ENCODE measurements at places on chromosomes 11 and 22. TPM values are rescaled to one million over a fixed set of nuclear protein-coding genes. Genes with fewer than 3 reads are reported as not detected.

RAB36 gene
- total RNA-seq: 7.5 TPM

DNA sequence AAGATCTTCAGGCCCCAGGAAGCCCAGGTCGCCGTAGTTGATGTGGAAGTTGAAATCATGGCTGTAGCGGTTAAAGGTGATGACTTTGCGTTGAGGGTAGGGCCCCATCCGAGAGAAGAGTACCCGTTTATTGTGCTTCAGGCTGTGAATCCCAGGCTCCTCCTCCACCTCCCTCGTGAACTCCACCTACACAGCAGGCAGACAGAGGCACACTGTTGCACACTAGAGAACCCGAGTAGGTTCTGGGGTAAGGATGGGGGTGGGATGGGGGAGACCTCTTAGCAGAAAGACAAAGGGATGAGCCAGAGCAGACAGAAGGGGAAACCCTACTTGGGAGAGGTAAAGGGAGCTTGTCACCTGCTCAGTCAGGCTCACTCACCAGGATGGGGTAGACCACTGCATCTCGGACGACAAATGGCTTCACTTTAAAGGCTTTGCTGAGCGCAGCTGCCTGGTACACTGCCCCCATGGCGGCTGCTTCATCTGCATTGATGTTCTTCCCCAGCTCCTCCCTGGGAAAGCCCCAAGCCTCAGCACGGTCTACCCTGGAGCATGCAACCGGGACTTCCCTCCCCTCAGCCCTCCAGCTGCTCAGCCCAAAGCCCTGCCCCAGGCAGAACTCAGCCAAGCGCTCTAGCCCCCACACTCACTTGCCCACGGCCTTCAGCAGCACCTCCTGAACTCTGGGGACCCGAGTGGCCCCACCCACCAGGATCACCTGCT, 5.4 kb downstream of the HYOU1 start:
- DNase-seq: no peak

DNA sequence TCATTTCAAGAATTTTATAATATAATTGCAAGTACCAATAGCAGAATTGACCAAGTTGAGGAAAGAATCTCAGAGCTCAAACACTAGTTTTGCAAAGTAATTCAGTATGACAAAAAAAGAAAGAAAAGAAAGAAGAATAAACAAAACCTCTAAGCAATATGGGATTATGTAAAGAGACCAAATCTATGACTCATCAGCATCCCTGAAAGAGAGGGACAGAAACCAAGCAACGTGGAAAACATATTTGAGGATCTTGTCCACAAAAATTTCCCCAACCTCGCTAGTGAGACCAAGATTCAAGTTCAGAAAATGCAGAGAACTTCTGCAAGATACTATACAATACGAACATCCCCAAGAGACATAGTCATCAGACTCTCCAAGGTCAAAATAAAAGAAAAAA, 203.7 kb upstream of the DDI1 start:
- DNase-seq: no peak

GRCh38 chr22:47850644-47851151, 1088.2 kb downstream of the TBC1D22A start:
- no peak for DNase-seq

DNA sequence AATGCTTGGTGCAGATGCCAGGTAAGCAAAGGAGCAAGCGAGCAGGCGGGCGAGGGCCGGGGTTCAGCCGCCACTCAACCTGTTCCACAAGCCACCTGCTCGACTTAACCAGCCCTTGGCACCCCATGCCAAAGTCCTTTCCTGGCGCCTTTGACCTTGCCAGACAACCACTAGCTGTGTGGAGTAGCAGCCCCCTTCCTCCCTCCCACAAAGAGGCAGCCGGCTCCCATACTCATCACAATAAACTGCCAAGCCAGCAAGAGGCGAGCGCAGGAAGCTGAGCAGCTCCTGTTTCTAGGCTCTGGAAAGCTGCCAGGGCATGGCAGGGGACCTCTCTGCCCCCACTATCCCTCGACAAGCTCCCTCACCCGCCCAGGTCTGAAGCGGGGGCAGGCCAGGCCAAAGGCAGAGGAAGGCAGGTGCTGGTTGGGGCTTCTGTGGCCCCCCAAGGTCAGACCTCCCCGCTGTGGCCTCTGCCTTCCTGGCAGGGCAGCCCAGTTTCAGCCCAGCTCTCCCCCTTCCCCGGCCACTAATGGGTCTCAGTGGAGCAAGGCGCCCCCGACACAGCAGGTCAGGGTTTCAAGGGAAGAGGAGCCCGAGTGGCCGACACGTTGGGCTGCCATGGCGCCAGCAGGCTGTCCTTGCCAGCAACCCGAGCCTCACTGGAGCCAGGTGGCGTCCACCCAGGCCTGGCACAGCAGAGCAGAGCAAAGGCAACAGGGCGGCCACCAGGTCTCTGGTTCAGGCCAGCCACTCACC, 15.3 kb downstream of the MACROD1 start:
- DNase-seq: no peak

RIBC2 gene
- 0.22 TPM for total RNA-seq

GRCh38 chr22:42655693-42656092, 6.5 kb upstream of the CYB5R3 start:
- no peak for DNase-seq

DNA sequence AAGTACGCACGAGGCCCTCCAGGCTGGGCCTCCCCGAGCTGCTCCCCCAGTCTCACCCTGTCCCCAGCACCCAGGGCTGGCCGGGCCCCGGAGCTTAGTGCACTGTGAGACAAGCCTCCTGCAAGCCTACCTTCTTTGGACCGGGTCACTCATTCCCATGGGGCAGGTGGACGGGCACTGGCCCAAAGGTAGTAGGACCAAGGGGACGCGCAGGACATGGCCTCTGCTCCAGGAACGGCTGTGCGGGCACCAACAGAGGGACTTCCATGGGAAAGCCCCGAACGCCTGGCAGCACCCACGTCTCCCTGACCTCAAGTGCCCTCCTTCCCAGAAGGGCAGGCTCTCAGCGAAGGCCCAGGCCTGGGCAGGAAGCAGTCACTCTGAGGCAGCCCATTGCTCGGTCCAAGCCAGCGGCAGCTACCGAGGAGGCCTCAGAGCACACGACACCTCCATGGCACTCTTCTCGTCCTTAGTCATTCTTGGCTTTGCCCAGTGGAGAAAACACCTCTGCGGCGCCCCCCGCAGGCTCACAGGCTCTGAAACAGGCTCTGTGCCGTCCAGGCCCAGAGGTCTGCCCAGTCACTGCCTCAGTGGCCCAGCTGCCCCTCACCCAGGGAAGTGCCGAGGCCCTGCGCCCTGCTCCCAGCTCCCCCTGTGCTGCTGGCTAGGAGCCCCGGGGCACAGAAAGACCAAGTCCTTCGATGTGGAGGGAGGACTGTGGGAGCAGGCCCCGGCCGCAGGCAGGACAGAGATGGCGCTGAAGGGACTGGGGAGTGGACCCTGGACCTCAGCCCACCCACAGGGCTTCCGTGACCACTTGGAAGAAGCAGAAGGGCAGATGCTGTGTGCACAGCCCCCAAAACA, 3.8 kb downstream of the MOB2 start:
- DNase-seq: no peak

GRCh38 chr11:65524014-65524740, 706 bp upstream of the SCYL1 start:
- DNase-seq: peak; percentile 84

MGAT3 gene
- 56.5 TPM for total RNA-seq

GRCh38 chr11:65952052-65952521, 6.8 kb downstream of the TSGA10IP start:
- DNase-seq: no peak

DNA sequence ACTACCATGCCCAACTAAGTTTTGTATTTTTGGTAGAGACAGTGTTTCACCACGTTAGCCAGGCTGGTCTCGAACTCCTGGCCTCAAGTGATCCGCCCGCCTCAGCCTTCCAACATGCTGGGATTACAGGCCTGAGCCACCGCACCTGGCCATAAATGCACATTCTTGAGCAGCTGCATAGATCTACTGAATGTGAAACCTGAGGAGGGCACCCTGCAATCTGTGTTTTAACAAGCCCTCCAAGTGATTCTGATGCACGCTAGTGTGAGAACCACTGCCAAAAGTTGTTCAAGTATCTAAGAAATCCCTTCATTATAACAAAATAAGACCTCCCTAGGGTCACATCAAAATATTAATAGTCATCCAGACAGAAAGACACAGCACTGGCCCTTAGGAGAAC, 89.3 kb downstream of the RDX start:
- no peak for DNase-seq

- no peak for DNase-seq
These were observed 324.8 kb downstream of the MN1 start for GRCh38 chr22:27476729-27477128.

- no peak for DNase-seq
These were observed 639.1 kb downstream of the BRD1 start for GRCh38 chr22:49188591-49188990.

DNA sequence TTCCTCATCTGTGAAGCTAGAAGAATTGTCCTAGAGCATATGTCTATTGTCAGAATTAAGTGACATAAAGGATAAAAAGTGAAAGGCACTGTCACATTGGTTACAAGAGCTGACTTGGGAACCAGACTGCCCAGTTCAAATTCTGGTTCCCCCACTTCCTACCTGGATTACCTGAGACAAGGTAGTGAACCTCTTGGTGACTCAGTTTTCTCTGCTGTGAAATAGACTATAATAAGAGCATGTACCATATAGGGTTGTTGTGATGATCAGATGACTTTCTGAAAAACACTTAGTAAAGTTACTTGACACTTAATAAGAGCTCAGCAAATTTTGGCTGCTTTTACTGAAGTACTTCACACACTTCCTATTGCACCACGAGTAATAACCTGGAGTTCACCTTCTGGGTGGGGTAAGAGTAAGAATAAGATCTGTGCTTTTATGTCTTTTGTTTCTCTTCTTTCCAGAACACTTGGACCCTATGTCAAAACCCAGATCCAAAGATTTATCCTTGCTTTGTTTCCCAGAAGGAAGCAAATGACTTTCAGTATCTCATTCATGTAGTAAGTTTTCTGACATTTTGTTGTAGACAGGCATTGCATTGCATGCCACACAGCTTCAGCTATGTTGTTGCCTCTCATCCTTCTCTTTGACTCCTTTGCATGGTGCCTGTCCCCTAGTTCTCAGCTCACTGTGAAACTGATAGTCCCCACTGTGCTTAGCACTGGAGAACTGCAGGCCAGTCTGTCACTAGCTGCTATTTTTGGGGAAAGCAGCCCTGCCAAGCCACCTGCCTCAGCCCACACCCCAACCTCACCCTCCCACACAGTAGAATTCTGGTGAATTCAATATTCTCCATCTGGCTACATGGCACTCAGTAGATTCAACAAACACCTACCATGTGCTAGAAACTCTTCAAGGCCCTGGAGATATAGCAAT, 121.8 kb upstream of the POU2AF2 start:
- no peak for DNase-seq

GRCh38 chr11:41039592-41039991, 419.9 kb downstream of the LRRC4C start:
- no peak for DNase-seq

DNA sequence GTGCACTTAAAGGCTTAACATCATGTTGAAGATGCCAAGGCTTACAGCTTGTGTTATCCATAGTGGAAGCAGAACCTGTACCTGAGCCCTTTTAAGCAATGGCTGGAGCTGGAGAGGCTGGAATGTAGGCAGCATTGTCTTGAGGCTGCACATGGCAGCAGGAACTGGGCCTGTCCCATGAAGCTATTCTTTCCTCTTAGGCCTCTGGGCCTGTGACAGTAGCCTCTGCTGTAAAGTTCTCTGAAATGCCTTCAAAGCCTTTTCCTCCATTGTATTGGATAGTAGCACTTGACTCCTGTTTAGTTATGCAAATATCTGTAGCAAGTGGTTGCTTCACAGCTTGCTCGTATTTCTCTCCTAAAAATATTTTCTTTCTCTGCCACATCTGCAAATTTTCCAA, 127.4 kb upstream of the ANO5 start:
- DNase-seq: no peak

DNA sequence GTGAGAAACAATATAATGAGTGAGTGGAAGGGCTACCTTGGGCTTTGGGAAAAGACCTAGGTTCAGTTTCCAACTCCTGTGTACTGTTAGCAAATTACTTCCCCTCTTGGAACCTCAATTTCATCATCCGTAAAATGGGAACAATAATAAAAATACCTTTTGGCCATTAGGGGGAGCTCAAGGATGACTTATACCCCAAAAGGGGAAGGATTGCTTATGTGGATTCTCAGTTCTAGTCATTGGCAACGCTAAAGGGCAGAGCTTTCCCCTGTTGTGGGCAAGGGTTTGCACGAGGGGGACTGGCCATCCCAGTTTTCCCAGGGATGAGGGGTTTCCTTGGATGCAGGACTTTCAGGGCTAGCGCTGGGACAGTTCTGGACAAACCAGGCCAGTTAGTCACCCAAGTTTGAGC, 3.1 kb upstream of the COMMD9 start:
- DNase-seq: no peak

DNA sequence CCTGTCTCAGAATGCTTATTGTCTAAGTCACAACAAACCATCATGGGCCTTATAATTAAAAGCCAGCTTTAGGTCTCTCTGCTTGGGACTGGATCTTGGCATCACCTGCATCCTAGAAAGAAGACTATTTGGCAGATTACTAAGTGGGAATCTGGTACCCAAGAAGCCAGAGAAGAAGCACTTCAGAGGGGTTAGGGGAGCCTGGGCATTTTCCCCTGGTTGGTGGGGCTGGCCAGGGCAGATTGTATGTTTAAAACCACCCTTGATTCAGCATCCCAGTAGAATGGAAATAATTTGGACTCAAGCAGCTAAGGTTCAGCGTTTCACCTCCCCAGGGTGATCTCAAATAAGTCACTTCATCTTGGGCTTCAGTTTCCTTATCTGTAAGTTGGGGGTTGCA, 193.7 kb downstream of the MIAT start:
- DNase-seq: no peak

GRCh38 chr11:46183819-46184218, 62.6 kb upstream of the PHF21A start:
- DNase-seq: no peak

CABP4 gene
- total RNA-seq: 2.5 TPM

DNA sequence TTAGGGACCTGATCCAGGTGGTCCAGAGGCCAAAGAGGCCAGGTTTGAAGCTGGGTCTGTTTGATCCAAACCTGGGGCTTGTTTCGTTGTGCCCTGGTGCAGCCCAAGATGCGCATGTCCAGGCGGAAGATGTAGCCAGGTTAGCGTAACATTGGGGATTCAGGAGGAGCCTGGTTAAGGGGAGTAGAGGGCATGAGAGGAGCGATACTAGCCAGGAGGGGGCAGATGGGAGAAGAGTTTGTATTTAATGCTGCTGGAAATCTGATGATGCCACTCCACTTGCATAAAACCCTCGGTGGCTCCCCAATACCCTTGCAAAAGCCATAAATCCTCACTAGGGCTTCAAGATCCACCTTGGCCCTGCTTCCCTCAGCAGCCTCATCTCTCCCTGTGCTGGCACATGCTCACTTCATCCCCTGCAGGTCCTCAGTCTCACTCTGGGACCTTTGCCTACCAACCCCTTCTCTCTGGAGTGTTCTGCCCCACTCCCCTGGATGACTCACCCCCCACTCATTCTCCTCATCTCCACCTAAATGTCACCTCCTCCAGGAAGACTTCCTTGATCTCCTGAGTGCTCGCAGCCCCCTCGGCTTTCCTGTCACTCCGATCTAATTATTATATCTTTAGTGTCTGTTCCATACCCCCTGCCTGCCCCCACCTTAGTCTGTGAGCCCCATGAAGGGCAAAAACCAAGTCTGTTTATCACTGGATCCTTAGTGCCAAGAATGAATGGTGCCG, 95.9 kb downstream of the MIAT start:
- no peak for DNase-seq

CECR2 gene
- 4.8 TPM for total RNA-seq

GRCh38 chr11:102026959-102027358, 20.3 kb upstream of the CFAP300 start:
- no peak for DNase-seq

- no peak for DNase-seq
These were observed 10.5 kb upstream of the CFAP300 start for GRCh38 chr11:102036757-102037156.

RIMBP3B gene
- not detected for total RNA-seq
